AG09319 (cell line): ENCODE measurements at places on chromosomes 1 and 21.
A peak's percentile ranks its signal among the peaks of the same experiment; 100 is the strongest.

- no peak for DNase-seq
Measured at GRCh38 chr1:57839526-57839925, 415.7 kb upstream of the DAB1 start.

DNA sequence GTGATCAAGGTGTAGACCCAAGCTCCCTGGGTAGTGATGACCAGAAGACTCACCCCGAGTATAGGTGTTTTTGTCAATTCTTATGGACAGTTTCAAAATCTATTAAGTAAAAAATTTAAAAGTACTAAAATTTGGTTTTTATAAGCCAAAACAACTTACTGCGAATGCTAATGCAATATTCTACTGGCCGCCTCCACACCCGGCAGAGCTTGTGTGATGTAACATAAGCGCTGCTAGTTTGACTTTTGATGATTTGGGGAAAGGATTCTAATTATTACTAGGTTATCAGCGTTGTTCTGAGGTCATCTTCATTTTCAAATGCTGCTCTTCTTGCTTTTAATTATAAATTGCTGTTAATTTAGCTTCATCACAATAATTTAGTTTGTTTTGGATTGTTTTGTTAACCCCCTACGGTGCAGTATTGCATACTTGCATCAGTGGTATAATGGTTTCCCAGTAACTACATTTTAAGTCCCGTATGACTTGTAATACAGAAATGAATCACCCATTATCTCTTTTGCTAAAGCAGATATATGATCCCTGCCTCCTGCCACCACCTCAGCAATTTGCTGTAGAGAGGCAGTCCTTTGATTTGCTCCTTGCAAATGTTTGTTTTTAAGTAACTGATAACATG is 178.0 kb downstream of the SDCCAG8 start:
- DNase-seq, result no peak

DNA sequence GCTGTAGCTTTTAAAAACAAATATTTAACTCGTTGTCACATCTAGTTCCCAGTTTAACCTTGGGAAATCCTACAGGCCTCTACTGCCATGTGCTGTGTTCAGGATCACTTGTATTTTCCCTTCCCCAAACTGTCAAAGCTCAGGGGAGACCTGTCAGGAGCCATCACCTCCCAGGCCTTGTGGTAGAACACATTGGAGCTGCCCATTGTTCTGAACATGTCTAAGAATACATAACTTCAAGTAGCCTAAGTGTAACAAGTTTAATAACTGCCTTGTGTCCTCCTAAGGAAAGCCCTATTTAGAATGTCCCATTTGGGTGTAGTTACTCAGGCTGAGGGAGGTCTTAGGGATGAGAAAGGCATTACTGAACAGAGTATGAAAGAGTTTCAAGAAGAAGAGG is 28.6 kb upstream of the PIGC start:
- no peak for DNase-seq

DNA sequence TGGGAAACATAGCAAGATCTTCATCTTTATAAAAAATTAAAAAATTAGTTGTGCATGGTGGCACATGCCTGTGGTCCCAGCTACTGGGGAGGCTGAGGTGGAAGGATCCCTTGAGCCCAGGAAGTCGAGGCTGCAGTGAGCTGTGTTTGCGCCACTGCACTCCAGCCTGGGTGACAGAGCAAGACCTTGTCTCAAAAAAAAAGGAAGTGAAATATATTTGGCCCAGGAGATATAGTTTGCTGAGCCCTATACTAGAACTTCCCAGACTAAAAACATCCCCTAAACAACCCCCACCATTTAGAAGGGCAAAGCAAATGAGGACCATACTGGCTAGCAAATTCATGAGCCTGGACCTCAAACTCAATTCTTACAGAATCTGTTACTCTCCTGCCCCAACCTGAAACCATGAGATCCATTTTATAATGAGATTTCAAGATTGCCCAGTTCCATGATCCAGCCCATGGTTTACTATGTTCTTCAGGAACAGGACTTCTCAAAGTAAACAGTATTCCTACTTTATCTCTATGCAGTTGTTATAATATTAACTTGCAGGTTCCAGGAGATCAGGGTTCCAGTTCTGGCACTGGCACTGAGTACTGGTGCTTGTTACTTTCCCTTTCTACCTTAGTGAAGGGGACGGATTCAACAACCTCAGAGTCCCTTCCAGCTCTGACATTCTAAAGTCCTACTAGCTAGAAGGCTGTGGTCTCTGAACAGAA is 48.9 kb upstream of the TADA1 start:
- DNase-seq, result no peak

DNA sequence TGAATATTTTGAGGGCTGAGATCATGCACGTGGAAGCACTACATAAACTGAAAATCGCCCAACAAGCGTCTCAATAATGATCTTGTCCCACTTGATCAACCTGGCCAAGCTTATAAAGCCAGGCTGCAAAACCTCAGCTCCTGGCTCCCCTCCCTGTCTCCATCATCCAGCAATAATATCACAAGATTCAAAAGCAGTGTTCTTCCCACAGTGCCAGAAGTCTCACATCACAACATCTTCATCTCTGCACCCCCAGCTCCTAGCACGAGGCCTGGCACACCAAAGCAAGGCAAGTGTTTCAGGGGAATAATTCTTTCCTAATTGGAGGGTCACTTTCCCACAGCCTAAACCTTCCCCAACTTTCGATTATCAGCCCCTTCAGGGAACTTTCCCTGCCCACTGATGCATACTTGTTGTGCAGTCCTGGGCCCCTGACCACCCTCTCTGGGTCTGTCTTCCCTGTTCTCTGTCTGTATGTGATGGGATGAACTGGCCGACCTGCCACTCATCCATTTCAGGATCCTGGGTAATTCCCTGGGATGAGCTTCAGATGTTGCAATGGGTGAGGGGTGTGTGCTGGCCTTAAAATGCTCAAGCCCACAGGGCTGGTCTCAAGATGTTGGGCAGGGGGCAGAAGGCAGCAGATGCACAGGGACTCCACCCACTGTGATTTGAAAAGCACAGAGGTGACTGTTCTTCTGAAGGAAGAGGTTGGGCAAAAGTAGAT is 129.0 kb downstream of the DMRTB1 start:
- no peak for DNase-seq

DNA sequence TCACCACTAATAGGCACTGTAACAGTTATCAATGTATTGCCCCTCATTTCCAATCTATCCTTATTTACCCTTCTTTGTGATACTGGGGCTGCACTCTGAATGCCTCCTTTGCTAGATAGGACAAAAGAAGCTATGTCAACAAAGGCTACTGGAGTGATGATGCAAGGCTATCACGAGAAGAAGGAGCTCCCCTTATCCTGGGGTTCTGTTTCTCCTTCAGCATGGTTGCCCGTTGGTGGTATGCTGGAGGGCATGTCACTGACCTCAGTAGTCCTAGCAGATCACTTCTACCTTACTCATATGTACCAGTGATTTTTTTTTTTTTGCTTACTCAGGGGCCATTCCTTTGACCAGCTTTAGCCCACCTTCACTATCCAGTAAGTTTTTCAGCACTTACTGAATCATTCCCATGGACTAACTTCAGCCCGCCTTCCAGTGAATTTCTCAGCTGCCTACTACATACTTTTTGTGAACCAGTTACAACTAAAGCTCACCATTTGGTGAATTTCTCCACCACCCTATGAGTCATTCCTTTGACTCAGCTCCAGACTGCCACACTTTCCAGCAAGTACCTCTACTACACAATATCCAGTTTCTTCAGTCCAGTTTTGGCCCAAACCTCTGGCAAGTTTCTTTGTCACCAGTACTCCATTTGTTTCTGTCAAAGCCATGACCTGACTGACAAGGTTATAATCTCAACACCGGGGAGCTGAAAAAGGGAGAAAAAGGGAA is 944.5 kb downstream of the KCNT2 start:
- DNase-seq, result no peak

DNA sequence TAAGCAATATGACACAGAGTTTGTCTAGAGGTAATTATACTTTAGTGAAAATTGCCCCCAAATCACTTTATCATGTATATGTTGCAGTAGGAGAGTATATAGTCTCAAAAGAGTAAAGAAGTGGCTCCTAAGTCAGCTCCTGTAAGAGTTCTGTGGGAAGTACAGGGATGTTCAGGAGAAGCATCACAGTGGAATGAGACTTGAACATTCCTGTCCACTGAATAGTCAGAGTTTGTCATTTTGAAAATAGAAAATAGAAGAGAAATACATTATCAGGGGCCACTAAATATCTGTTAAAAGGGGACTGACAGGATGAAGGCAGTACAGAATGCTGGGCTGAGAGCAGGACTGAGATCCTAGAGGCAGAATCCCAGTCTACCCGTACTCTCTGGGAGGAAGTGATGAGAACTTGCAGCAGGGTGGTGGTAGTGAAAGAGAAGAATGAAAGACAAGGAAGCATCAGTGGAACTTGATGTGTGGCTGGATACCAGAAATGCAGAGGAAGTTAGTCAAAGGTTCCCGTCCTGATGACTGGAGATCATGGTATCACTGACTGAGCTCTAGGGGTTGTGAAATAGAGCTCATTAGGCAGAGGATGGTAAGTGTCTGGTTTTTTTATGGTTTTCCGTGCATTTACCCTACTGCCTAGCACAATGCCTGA is 153.4 kb downstream of the FMN2 start:
- DNase-seq, result peak; percentile 57

DNA sequence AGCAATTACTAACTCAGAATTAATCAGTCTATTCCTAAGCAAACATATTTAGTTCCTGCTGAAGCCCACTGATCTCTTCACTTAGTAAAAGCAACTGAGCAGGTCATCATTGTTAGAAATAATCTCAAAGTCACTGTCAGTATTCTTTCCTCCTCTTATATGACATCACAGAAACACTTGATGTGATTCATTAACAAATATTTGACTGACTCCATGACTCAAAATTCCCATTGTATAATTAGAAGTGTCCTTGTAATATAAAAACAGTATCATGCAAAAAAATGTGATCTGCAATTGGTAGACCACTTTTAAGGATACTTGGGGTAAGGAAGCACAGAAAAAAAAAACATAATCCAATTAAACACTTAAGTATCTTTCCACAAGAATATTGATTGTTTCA is 194.4 kb downstream of the DPYD start:
- no peak for DNase-seq

DNA sequence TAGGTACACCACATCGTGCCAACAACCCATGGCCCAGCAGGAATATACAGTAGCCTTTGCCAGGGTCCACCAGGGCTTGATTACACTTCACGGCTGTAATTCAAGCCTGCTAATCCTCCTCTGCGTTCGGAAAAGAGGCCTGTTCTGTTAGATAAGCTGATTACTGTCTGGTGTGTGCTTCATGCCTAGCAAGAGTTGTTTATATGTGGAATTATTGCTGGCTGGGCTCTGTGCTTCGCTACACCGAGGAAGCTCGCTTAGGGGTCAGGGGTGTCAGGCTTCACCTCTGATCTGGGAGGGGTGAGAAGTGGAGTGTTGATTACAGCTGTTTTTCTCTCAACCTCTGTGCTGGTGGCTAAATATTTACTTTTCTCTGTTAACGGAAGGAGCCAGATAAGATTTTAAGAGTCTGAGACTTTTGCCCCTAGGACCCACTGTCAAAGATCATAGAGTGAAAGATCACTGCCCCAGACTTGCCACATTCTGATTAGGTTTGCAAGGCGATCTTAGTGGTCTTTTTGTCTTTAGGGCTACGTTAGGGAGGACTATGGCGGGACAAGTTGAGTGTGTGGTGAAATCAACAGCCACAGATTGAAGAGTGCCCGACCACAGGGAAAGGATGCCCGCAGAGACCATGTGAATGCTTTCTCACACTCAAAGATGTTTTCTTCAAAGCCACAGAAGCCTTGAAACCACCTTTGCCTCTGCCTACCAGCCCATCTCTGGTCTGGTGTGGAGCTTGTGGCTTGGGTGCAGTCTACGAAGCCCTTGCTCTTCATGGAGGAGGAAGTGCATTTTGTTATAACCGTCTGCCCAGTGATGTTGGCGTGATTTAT is 216.1 kb downstream of the PBX1 start:
- no peak for DNase-seq

GRCh38 chr1:175591083-175591743 is 152.2 kb downstream of the TNR start:
- DNase-seq, result no peak

DNA sequence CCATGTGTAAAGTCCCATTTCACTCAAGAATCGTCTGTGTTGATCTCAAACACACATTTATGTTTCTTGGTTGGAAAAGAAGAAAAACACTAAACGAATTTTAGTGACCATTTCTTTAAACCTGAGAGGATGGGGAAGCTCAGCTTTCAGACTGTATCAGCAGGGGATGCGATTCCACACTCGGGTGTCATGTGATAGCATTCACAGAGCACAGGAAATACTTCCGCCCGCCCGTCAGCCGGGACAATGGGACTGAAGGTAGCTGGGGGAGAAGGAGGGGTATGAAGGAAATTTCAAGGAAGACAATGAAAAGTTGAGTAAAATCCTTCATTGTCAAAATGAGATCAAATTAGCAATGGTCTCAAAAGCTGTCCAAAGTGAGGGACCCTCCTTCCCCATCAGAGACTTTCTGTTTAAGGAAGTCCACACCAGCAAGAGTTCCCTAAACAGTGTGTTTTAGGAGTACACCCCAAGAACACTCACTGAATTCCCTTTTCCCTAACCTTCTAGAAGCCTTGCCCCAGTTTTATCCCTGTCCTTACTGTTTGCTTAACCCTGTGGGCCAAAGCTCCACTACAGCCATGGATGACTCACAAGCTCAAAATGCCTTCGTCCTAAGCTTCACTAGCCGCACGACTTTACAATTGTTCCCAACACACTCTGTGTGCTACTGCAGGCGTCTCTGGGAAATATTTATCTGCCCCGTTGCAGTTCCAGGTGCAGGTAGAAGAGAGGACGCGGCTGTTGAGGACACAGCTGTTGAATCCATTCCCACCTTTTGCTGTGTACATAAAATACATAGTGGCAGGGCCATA is 51.4 kb upstream of the SIM2 start:
- no peak for DNase-seq

DNA sequence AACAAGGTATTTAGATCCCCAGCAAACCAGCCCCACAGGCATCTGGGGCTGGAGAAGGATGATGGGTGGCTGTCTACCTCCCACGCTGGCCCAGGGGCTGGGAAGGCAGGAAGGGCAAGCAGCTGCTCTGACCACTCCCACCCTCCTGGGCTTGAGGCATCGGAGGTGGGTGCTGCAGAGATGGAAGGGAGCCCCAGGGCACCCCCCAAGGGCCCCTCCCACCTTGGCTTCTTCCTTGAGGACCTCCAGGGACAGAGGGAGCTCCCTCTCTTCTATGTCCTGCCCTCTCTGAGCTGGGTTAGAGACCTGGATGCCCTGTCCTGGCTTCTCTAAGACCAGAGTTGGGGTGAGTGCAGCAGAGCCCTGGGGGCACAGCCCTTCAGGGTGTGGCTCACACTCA is 3.1 kb downstream of the CD52 start:
- DNase-seq, result no peak

- no peak for DNase-seq
Measured at GRCh38 chr1:46086576-46086975, 45.9 kb downstream of the PIK3R3 start.
